NCI-H460 (cell line): ENCODE measurements at places on chromosomes 1 and 21.

- DNase-seq = no peak
Measured at GRCh38 chr1:155272466-155273342, 600 bp downstream of the CLK2 start.

GRCh38 chr1:16119926-16120325 is 35.9 kb downstream of the EPHA2 start:
- no peak for DNase-seq

- DNase-seq = no peak
Measured at GRCh38 chr1:29756085-29756484, 519.8 kb downstream of the PTPRU start.

DNA sequence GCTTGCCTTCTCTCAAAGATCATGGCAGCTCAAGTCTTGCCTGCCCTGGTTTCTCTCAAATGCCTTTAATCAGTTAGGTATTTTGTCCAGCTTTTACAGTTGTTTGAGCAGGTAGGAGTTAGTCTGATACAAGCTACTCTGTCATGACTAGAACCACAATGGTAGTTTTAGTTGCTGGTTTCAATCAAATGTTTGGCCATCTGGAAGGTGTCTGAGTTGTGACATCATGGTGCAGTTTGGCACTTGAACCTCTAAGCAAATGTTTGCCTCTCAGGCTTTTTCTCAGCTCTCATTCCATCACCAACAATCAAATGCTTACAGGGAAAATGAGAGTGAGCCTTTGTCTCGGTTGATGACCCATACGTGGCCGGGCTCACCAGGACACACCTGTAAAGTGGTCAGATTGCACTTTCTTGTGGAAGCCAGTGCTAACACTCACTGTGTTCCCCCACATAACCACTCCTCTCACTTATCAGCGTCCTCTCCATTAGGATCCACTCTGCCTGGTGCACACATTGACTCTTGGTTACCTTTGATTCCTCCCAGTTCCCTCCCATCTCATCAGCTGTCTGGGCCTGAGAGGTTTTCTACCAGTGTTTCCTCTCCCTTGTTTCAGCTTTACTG is 67.5 kb downstream of the CCDC185 start:
- DNase-seq = no peak

DNA sequence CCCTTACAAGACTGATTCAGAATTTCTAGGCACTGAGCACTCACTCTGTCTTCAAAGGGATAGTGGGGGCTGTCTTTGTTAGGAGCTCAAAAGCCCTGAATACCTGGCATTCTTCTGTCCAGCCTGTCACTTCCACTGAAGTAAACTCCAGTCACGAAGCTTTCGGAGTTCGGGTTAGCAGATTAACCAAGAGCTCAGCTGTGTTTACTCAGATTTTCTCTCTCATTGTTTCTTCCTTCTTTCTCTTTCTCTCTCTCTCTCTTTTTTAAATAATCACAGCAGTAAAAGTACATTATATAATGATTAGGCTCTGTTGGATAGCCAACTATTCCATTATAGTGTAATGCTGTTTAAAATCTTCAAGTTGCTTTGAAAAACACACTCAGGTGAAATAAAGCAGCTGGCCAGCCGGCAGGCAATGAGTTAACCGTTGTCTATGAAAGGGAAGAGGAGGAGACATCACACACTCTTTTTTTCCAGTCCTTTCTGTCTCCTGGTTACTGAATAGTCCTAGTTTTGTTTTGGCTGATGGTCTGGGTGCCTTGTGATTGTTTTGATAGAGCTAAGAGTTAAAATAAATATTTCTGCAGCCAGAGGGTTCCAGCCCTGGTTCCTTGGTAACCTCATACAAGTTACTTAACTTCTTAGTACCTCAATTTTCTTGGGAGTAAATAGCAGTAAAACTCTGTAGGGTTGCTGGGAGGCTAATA is 89.8 kb downstream of the ADSS2 start:
- no peak for DNase-seq

DNA sequence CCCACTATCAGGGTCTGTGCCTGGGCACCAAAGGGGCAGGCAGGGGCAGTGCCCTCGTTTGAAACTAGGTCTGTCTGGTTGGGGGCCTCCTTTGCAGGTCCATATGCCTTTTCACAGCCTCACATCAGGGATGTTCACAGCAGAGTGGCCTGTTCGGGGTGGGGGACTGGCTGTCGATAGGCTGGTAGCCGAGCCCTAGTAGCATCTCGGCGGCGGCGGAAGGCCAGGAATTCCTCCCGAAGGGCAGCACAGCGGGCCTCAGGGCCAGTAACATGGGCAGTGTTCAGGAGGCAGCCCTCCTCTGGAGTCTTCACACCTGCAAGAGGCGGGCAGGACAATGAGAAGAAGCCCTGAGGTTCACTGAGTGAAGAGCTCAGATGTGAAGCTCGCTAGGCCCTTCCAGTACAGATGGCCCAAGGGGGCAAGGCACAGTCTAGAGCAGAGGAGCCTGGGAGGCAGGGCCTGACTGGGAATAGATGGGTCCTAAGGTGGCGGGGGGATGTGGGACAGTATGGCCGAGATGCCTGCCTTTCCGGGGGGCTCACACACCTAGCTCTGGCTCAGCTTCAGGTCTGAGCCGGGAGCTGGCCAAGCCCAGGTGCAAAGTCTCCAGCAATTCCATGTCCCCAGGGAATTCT is 2.0 kb upstream of the TAGLN2 start:
- no peak for DNase-seq

GRCh38 chr1:87830432-87830978 is 501.8 kb downstream of the LMO4 start:
- no peak for DNase-seq

DNA sequence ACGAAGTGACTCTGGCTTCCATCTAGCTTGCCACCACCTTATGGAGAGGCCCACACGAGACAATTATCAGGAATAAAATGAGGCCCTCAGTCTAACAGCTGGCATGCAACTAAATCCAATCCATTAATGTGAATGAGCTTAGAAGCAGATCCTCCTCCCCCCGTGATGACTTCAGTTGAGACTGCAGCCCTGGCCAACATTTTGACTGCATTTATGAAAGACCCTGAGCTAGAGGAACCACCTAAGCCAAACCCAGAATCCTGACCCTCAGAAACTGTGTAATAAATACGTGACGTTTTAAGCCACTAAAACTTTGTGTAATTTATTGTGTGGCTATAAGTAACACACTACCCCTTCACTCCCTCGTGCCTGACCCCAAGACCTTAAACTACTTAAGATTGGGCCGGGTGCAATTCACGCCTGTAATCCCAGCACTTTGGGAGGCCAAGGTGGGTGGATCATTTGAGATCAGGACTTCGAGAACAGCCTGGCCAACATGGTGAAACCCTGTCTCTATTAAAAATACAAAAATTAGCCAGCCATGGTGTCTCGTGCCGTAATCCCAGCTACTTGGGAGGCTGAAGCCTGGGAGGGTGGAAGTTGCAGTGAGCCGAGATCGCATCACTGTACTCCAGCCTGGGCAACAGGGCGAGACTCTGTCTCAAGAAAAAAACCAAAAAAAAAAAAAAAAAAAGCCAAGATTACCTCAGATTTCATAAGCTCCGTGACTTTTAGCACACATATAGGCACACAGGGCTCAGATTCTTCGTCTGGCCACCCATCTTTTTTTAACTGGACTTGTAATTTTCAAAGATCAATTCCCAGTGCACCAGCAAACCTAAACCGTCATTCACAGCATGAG is 72.5 kb downstream of the ENAH start:
- no peak for DNase-seq

GRCh38 chr1:95067568-95067967 is 5.2 kb downstream of the ALG14 start:
- no peak for DNase-seq

- no peak for DNase-seq
Measured at GRCh38 chr1:2486041-2486440, 10.0 kb downstream of the PLCH2 start.

- DNase-seq = no peak
Measured at GRCh38 chr1:16012590-16013219, 5.1 kb downstream of the HSPB7 start.

GRCh38 chr21:35111321-35111930 is 62.3 kb upstream of the RUNX1 start:
- DNase-seq = no peak

- no peak for DNase-seq
Measured at GRCh38 chr1:224676551-224676950, 60.4 kb downstream of the CNIH3 start.

DNA sequence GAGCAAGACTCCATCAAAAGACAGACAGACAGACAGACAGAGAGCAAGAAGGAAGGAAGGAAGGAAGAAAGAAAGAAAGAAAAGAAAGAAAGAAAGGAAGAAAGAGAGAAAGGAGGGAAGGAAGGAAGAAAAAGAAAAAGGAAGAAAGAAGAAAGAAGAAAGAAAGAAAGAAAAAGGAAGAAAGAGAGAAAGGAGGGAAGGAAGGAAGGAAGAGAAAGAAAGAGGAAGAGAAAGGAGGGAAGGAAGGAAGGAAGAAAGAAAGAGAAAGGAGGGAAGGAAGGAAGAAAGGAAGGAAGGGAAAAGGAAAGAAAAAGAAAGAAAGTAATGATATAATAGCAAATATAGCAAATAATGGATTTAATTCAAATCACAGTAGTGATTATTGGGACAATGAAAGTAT is 32.7 kb downstream of the CHML start:
- DNase-seq = no peak

DNA sequence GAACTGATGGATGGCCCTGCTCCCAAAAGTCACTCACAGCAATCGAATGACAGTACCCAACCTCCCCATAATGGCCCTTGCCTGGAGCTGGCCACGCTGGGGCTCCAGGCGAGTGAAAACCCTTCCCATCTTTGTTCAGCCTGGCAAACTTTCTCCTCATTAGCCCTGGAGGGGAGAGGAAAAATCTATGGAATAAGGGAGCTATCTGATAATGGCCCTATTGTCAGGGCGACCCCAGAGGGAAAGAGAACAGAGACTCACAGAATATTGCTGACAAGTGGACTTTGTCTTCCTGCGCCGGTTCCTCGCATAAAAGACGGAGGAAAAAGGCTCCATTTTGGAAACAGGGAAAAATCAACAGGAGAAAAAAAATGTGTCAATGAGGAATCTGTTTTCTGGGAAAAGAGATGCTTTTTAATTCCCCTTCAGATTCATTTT is 13.0 kb upstream of the ARHGEF16 start:
- DNase-seq = no peak

DNA sequence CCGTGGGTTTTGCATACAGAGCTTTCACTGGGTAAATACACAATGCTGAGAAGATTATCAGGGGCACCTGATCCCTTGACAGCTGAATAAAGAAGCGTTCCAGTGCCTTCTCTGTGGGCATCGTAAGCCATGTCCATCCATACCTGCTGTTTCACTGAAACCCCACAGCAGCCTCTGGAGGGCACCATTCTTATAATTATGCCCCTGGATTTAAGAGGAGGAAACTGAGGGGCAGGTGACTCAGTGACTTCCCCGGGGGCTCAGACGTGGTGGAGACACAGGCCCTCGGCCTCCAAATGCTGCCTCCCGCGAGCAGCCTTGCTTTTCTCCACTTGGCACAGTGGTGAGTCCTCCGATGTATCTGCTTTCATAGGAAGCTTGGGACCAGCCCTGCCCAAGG is 56.7 kb downstream of the B3GALT5 start:
- no peak for DNase-seq

- DNase-seq = no peak
Measured at GRCh38 chr1:245742896-245743295, 588.1 kb downstream of the KIF26B start.

DNA sequence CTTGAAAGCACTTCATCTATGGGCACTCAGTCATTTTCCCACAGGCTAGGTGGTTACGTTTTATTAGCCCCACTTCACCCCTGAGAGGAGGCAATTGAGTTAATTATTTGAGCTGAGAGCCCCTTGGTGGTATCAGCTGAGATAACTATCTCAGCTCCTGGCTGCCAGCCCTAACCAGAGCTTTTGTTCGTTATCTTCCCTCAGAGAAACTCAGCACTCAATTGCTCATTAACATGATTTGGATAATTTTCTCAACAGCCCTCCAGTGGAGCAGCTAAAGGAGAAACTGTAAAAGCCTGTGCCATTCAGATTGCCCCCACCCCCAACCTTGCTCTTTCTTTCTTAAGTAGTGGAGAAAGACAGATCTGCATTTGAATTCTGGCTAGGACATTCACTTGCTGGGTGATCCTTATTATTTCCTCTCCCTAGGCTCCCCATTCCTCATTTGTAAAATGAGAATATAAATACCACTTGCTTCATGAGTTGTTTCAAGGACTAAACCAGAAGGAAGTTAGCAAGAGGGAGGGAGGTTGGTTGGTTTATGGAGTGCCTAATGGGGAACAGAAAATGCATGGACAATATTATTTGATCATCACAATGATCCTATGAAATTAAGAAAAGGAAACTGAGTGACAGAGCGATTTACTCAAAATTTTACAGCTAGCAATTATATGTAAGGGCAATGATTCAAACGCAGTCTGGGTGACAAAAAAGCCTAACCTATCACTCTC is 218.7 kb upstream of the FGGY start:
- no peak for DNase-seq

DNA sequence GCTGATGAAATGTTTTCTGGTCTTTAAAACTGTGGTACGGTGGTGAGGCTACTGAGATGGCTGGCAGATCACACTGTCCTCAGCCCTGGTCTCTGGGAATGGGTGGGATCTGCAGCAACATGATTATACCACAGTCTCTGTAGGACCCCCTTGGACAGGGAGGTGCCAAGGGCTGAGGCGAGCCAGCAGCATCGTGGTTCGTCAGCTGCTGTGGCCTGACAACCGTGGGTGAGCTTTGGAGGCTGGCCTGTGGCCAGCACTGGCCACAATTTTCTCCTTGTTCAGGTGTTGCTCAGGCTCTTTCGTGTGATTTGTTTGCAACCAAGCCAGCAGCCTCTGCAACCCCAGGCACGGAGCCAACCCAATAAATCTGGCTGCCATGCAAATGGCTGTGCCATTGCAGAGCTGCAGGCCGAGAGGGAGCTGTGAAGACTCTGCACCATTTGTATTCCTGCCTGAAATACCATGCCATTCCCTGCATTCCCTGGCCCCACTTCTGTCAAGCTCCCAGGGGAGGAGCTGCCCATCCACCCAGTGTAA is 70.9 kb downstream of the PCP4 start:
- no peak for DNase-seq

GRCh38 chr1:175470078-175470477 is 273.3 kb downstream of the TNR start:
- DNase-seq = no peak

DNA sequence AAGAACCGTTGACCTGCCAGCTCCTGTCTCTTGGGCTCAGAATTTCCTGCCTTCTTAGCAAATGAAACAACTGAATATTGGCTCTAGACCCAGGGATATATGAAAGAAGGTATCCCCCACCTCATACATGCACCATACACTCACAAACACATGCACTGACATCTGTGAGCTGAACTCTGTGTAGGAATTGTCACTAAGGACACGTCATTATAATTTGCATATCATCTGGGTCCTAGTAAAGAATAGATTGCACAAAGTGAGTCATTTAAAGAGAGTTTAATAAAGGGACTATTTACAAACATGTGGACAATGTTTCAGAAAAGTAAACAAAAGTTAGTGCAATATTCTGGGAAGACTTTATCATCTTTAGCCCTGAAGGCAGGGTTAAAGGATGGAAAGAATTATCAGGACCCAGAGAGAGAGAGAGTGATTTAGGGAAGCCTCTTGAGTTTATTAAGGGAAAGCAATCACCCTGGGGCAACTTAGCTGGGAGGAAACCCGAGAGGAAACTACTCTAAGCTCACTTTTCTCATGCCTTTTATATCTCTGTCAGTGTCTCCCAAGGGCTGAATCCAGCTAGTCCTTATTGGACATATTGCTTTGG is 74.1 kb upstream of the PLA2G4A start:
- no peak for DNase-seq
